Naive thymus-derived CD8-positive, alpha-beta T cell (primary cell): ENCODE measurements at places on chromosomes 11 and 22. TPM values are rescaled to one million over a fixed set of nuclear protein-coding genes. Genes with fewer than 3 reads are reported as not detected.

- no peak overlapping the region for H3K27ac ChIP-seq
- no peak for DNase-seq
- H3K36me3 ChIP-seq, result no peaks in the 10 kb centered on the region
- H3K4me1 ChIP-seq, result no peaks in the 10 kb centered on the region
- H3K27me3 ChIP-seq, result no peaks in the 10 kb centered on the region
Observed at GRCh38 chr11:132168344-132168981, 798.0 kb downstream of the NTM start.

- H3K4me1 ChIP-seq, result no peaks in the 10 kb centered on the region
- H3K36me3 ChIP-seq, result no peaks in the 10 kb centered on the region
- H3K27ac ChIP-seq, result no peak overlapping the region
- peaks cover 16% of the 10 kb centered on the region for H3K27me3 ChIP-seq
- DNase-seq, result no peak
- H3K4me3 ChIP-seq, result no peak overlapping the region
Observed at GRCh38 chr11:19092850-19093249, 24.1 kb upstream of the ZDHHC13 start.

MRGPRG gene
- total RNA-seq, result not detected

DNA sequence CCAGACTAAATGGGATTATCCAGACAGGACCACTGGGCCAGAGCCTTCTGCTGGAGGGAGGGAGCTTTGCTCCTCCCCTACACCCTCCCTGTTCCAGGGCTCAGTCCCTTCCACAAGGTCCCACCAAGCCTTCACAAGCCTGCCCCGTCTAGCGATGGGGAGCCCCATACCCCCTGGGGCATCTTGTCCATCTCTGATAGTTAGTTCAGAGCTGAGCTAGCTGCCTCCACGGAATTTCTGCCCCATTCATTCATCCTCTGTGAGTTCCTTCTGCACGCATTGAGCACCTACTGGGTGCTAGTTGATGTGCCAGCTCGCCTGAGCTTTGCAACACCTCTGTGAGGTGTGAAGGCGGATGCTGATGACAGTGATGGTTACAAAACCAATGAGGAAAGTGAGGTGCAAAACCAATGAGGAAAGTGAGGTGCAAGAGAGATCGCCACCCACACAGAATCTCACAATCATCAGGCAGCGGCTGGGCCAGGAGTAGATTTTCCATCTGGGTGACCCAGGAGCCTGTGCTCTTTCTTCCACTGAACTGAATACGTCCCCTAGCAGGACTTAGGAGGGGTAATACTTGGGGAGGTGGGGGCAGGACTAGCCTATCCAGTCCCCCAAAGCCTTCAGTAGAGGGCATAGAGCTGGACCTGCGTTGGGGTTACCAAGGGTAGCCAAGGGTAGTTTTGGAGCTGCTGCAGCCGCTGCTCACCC is 21.5 kb upstream of the CBX7 start:
- no peaks in the 10 kb centered on the region for H3K27me3 ChIP-seq
- peaks cover 2% of the 10 kb centered on the region for H3K36me3 ChIP-seq
- no peak for DNase-seq
- peaks cover 57% of the 10 kb centered on the region for H3K4me1 ChIP-seq
- H3K4me3 ChIP-seq, result peak overlapping the region; percentile 57

DNA sequence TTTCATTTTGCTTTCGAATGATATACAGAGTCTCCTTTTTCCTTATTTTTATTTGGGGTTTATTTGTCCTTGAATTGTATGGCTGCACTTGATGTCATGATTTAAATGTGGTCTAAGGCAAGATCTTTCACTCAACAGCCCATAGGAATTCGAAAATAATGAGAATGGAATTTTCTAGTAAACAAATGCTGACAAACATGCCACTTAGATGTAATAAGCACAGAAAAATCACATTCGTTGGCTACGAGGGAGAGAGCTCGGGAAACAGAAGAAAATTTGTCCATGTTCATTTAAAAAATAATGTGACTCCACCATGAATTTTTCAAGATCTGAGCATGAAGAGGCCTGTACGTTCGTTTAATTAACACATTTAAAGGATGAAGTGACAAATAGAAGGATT is 73.0 kb downstream of the BLID start:
- no peak overlapping the region for H3K27ac ChIP-seq
- no peaks in the 10 kb centered on the region for H3K36me3 ChIP-seq
- DNase-seq, result no peak
- H3K4me3 ChIP-seq, result no peak overlapping the region
- peaks cover 21% of the 10 kb centered on the region for H3K27me3 ChIP-seq

- peaks cover 20% of the 10 kb centered on the region for H3K27me3 ChIP-seq
- no peak overlapping the region for H3K27ac ChIP-seq
- no peak for DNase-seq
- no peaks in the 10 kb centered on the region for H3K36me3 ChIP-seq
- H3K4me3 ChIP-seq, result no peak overlapping the region
Observed at GRCh38 chr11:129460714-129461113, 85.1 kb downstream of the BARX2 start.

GRCh38 chr22:50184004-50184901 is 1.5 kb upstream of the TRABD start:
- no peaks in the 10 kb centered on the region for H3K27me3 ChIP-seq
- no peak for DNase-seq
- peak overlapping the region; percentile 12 for H3K4me3 ChIP-seq

- peaks cover 30% of the 10 kb centered on the region for H3K27me3 ChIP-seq
- no peaks in the 10 kb centered on the region for H3K36me3 ChIP-seq
- DNase-seq, result no peak
- peak overlapping the region; percentile 23 for H3K4me3 ChIP-seq
- peaks cover 16% of the 10 kb centered on the region for H3K4me1 ChIP-seq
Observed at GRCh38 chr22:45974498-45974897, 2.5 kb downstream of the WNT7B start.

DNA sequence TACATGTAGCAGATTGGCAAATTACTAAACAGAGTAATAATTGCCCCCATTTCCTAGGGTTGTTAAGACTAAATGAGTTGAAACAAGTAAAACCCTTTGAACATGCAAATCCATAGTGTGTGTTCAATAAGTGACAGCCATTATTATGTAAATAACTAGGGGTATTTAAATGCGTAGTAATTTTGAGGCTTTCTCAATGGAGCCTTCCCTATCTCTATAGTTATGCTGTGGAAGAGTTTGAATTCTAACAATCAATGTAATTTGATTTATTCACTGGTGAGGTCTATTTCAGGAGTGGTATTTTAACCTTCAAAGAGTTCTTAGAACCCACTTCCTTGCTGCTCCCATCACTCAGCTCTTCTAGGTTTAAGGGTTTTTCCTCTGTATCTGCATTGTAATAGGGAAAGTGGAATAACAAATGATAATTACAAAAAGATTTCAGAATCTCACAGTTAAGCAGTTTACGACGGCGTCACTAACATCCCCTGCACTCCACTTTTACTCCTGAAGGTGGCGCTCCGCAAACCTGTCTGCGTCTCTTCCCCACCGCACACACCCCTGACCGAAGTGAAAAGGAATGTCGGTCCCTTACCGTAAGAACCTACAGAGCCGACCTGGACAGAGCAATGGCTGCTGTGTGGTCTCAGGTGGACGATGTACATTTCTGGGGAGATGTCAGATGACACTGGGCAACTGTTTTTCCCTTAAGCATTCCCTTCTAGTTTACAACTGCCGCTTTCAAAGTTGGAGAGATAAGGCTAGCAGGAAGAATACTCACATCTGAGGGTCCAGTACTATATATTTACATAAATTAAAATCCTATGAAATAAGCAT is 80.8 kb downstream of the ZC3H12C start:
- H3K36me3 ChIP-seq, result no peaks in the 10 kb centered on the region
- H3K4me1 ChIP-seq, result peaks cover 7% of the 10 kb centered on the region
- DNase-seq, result peak; percentile 41

GRCh38 chr22:38298312-38299005 is 18.8 kb downstream of the CSNK1E start:
- no peak overlapping the region for H3K4me3 ChIP-seq
- H3K36me3 ChIP-seq, result peaks cover 9% of the 10 kb centered on the region
- H3K4me1 ChIP-seq, result no peaks in the 10 kb centered on the region
- no peaks in the 10 kb centered on the region for H3K27me3 ChIP-seq

DNA sequence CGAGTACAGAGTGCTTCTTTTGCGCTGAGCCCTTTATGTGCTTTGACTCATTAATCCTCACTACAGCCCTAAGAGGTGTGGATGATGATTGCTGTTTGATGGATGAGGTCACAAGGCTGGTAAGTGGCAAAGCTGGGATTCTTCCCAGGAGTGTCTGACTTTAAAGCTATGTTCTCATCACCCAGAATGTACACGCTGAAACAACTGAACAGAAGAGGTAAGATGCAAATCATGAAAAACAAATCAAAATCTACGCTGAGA is 37.7 kb upstream of the CREB3L1 start:
- H3K27ac ChIP-seq, result no peak overlapping the region
- H3K36me3 ChIP-seq, result no peaks in the 10 kb centered on the region
- DNase-seq, result no peak
- peak overlapping the region; percentile 86 for H3K4me3 ChIP-seq
- H3K4me1 ChIP-seq, result peaks cover 8% of the 10 kb centered on the region

GRCh38 chr11:115357066-115357465 is 147.1 kb downstream of the CADM1 start:
- no peak overlapping the region for H3K4me3 ChIP-seq
- no peak for DNase-seq
- no peak overlapping the region for H3K27ac ChIP-seq
- H3K4me1 ChIP-seq, result no peaks in the 10 kb centered on the region
- H3K27me3 ChIP-seq, result peaks cover 4% of the 10 kb centered on the region

GRCh38 chr22:49368976-49369725 is 458.5 kb downstream of the BRD1 start:
- H3K27me3 ChIP-seq, result peaks cover 40% of the 10 kb centered on the region
- no peaks in the 10 kb centered on the region for H3K36me3 ChIP-seq
- H3K4me3 ChIP-seq, result peak overlapping the region; percentile 50
- H3K4me1 ChIP-seq, result no peaks in the 10 kb centered on the region
- no peak for DNase-seq
- H3K27ac ChIP-seq, result no peak overlapping the region

GRCh38 chr22:21857481-21857914 is 9.9 kb downstream of the MAPK1 start:
- DNase-seq, result no peak
- no peak overlapping the region for H3K4me3 ChIP-seq
- no peaks in the 10 kb centered on the region for H3K36me3 ChIP-seq
- H3K27me3 ChIP-seq, result no peaks in the 10 kb centered on the region
- H3K4me1 ChIP-seq, result peaks cover 83% of the 10 kb centered on the region

- peak overlapping the region; percentile 49 for H3K27ac ChIP-seq
- H3K4me3 ChIP-seq, result no peak overlapping the region
- H3K27me3 ChIP-seq, result peaks cover 5% of the 10 kb centered on the region
- H3K36me3 ChIP-seq, result no peaks in the 10 kb centered on the region
- H3K4me1 ChIP-seq, result no peaks in the 10 kb centered on the region
- DNase-seq, result no peak
Observed at GRCh38 chr22:48185071-48186055, 1422.9 kb downstream of the TBC1D22A start.

DNA sequence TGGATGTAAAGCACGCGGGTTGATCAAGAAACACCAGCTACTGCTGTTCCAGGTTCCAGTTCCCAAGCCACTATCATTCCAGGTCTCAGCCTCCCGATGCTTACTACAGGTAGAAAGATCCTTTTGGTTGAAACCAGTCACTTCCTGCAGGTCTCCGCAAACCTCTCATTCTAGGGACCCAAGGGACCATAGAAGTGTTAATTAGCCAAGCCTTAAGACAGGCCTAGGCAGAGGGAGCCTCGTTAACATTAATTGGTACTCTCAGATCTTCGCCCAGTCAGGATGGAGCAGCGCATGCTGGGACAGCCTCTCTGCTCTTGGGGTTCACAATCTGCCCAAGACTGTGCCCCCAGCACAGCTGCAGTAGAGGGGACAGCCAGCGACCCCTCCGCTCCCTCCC is 11.2 kb upstream of the OAF start:
- H3K4me1 ChIP-seq, result no peaks in the 10 kb centered on the region
- DNase-seq, result no peak
- no peak overlapping the region for H3K4me3 ChIP-seq
- peaks cover 31% of the 10 kb centered on the region for H3K27me3 ChIP-seq

GRCh38 chr11:42319921-42320320 is 860.5 kb upstream of the LRRC4C start:
- no peaks in the 10 kb centered on the region for H3K36me3 ChIP-seq
- H3K27me3 ChIP-seq, result no peaks in the 10 kb centered on the region
- no peaks in the 10 kb centered on the region for H3K4me1 ChIP-seq
- no peak overlapping the region for H3K4me3 ChIP-seq
- H3K27ac ChIP-seq, result no peak overlapping the region

DNA sequence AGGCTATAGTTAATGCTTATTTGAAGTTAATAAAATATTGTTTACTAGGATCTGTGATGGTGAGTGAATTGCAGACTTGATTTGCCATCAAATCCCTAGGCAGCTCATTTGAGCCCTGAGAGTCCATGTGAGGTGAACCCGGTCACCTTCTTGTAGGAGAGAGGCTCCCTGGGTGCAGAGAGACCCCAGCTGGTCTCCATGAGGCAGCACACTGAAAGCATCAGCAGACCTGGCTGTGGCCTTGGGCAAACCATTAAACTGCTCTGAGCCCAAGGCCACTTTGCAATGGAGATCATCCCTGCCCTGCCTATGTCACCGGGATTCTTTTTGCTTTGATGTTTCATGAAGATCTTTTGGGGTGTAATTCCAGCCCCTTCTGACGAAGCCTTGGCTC is 125.2 kb downstream of the MICAL2 start:
- H3K4me1 ChIP-seq, result peaks cover 22% of the 10 kb centered on the region
- H3K27ac ChIP-seq, result peak overlapping the region; percentile 85
- no peaks in the 10 kb centered on the region for H3K27me3 ChIP-seq
- no peaks in the 10 kb centered on the region for H3K36me3 ChIP-seq
- H3K4me3 ChIP-seq, result peak overlapping the region; percentile 64

DNA sequence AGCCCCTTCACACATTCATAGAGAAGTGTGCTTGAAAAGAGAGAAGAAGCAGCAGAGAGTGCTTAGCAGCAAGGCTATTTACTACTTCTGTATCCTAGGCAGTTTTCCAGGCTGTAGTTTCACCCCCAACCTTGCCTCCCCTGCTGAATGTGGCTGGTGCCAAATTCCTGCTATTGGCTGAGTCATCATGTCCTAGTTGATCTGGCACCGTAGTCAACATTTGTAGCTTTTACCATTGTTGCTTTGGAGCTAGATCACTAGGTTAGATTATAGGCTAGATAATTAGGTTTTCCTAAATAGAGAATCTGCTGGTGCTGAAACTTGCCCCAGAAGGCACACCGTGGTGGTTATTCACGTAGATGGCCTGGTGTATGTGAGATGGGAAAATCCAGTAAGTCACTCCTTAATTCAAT is 32.7 kb downstream of the ARHGAP42 start:
- no peak overlapping the region for H3K27ac ChIP-seq
- no peaks in the 10 kb centered on the region for H3K36me3 ChIP-seq
- no peaks in the 10 kb centered on the region for H3K4me1 ChIP-seq
- H3K4me3 ChIP-seq, result no peak overlapping the region
- DNase-seq, result no peak

TRIM22 gene
- total RNA-seq, result 243 TPM

GRCh38 chr11:46930089-46930488 is 6.5 kb upstream of the CSTPP1 start:
- DNase-seq, result no peak
- H3K36me3 ChIP-seq, result no peaks in the 10 kb centered on the region
- peaks cover 10% of the 10 kb centered on the region for H3K27me3 ChIP-seq
- H3K4me1 ChIP-seq, result no peaks in the 10 kb centered on the region
- H3K4me3 ChIP-seq, result no peak overlapping the region
